ENCODE measurements at places on chromosomes 6 and 20.

DNA sequence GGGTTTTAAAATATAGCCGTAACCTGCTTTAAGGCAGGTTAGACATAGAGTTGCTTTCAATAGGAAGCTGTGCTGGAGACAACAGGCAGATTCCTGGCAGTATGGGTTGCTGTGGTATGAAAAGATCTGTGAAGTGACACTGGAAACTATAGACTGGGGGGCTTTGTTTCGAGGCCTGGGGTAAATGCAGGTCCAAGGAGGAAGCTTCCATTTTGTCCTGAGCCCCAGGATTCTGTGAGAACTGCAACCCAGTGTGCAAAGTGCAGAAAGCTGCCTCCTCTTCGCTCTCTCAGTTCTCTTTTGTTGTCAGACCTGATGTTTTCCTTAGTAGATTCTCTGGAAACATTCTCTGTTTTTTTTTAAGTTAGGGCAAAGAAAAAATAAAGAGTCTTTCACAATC lies 86.9 kb downstream of the LYRM4 start:
- DNase-seq = peak; percentile 17

DNA sequence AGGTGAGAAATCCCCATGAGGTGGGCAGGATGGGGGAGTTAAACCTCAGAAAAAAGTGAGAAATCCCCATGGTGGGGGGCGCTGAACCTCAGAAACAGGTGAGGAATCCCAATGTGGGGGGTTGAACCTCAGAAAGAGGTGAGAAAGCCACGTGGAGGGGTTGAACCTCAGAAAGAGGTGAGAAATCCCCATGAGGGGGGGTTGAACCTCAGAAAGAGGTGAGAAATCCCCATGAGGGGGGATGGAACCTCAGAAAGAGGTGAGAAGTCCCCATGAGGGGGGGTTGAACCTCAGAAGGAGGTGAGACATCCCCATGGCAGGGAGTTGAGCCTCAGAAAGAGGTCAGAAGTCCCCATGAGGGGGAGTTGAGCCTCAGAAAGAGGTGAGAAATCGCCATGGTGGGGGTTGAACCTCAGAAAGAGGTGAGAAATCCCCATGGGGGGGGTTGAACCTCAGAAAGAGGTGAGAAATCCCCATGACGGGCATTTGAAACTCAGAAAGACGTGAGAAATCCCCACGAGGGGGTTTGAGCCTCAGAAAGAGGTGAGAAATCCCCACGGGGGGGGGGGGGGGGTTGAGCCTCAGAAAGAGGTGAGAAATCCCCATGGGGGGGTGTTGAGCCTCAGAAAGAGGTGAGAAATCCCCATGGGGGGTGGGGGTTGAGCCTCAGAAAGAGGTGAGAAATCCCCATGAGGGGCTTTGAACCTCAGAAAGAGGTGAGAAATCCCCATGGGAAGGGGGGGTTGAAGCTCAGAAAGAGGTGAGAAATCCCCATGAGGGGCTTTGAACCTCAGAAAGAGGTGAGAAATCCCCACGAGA lies 14.3 kb upstream of the GOPC start:
- DNase-seq = no peak

- no peak for DNase-seq
Observed at GRCh38 chr20:1600736-1601135, 19.1 kb downstream of the SIRPB1 start.

DNA sequence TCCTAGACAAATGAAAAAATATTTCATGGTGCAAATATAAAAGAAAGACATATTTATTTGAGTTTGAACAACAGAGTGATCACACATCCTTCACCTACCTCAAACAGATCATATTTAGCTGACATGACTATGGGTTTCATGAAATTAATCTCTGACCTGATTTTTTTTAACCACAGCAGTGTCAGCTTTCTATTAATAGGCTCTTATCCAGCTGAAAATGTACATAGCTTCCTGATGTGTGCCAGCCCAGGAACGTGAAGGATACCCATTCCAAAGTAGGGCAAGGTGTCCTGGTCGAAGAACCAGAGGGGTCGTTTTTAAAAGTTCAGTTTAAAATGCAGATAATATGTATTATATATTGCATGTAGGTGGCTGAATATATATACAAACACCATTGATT lies 19.8 kb downstream of the TRDN start:
- DNase-seq = no peak

DNA sequence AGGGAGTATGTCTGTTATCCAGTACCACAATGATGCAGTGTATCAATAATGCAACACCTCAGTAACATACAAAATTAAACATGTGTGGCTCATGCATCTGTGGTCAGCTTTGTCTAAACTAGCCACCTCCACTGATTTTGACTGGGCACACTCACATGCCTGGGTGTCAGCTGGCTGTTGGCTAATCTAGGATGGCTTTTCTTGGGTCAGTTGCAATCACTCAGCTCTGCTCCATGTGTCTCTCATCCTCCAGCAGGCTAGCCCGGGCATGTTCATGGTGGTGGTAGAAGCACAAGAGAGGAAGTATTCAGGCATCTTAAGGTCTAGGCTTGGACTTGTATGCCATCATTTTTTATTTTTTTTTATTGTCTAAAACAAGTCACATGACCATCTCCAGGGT lies 59.3 kb upstream of the JAG1 start:
- DNase-seq = no peak

- DNase-seq = no peak
Observed at GRCh38 chr6:57822896-57823358, 505.5 kb downstream of the PRIM2 start.

DNA sequence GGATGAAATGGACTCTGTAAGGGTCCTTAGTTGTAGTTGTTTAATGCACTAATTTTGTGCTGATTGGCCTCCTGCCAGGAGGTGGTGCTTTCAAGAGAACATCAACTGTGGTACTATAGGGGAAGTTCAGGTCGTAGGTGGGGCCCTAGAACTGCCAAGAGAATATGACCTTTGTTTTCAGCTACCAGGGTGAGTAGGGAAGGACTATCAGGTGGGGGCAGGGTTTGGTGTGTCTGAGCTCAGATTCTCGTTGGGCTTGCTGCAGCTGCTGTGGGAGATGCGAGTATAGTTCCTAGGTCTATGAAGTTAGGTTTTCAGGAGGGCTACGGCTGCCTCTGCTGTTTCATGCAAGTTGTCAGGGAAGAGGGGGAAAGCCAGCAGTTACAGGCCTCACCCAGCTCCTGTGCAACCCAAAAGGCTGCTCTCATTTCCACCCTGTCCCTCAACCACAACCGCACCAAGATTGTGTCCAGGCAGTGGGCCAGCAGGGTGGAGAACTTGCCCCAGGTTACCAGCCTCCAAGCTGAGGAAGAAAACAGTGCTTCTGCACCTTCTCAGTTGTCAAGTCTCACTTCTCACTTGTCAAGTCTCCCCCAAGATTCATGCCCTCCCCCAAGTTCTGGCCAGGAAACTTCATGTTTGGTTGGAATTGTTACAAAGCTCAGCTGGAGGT lies 626.5 kb upstream of the MAP3K7 start:
- DNase-seq = no peak

GRCh38 chr6:84771756-84772356 lies 7.5 kb upstream of the TBX18 start:
- no peak for DNase-seq

- no peak for DNase-seq
Observed at GRCh38 chr20:50521221-50522052, 11.3 kb downstream of the PTPN1 start.

GRCh38 chr20:38109591-38110524 lies 55.2 kb downstream of the TGM2 start:
- no peak for DNase-seq

GRCh38 chr6:91708534-91708933 lies 1121.7 kb upstream of the MAP3K7 start:
- DNase-seq = no peak

- DNase-seq = peak; percentile 63
Observed at GRCh38 chr6:108559884-108560462, 744 bp upstream of the FOXO3 start.

- DNase-seq = no peak
Observed at GRCh38 chr6:53027131-53027718, 32.1 kb upstream of the GSTA4 start.

- DNase-seq = no peak
Observed at GRCh38 chr6:12733876-12734275, 17.3 kb downstream of the PHACTR1 start.

GRCh38 chr20:11083841-11084240 lies 410.0 kb upstream of the JAG1 start:
- no peak for DNase-seq

DNA sequence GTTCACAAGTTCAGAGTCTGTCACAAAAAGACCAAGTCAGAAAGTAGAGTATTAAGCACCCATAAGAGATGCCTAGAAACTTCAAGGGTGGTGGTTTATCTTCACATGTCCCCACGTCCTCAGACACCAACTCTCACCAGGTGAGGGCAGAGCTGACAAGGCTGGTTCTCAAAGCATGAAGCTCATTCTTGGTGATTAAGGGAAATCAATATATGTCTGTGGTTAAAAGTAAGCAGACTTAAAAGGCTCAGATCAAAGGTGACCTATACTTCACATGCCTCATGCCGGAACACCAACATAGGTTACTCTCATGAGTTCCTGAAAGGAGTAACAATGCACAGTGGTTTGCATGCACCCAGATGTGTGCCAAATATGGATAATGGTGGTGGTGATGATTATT lies 27.0 kb downstream of the IL17A start:
- no peak for DNase-seq

GRCh38 chr6:156762547-156762946 lies 14.6 kb upstream of the ARID1B start:
- no peak for DNase-seq

- no peak for DNase-seq
Observed at GRCh38 chr20:43917380-43917779, 2.7 kb downstream of the TOX2 start.

DNA sequence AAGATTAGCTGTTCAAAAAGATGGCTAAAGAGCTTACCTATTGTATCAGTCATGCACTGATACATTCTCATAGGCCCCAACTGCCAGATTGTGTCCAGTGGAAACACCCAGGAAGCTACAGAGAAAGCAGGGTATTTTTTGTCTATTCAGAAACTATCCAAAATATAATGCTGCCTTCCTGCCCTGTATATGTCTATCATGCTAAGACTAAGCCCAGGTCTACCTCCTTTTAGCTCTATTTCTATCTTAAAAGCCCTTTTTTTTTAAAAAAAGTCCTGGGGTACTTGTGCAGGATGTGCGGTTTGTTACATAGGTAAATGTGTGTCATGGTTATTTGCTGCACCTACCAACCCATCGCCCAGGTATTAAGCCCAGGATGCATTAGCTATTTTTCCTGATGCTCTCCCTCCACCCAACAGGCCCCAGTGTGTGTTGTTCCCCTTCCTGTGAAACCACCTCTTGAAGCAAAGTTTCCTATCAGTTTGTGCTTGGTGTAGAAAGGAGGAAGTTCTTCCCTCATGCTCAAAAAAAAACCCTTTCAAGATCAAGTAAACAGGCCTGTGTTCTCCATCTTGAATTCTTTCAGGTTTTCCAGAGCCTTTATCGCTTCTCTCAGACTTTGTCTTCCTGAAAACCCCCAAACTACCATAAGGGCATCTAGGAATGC lies 514 bp downstream of the DEFB129 start:
- DNase-seq = peak; percentile 47

DNA sequence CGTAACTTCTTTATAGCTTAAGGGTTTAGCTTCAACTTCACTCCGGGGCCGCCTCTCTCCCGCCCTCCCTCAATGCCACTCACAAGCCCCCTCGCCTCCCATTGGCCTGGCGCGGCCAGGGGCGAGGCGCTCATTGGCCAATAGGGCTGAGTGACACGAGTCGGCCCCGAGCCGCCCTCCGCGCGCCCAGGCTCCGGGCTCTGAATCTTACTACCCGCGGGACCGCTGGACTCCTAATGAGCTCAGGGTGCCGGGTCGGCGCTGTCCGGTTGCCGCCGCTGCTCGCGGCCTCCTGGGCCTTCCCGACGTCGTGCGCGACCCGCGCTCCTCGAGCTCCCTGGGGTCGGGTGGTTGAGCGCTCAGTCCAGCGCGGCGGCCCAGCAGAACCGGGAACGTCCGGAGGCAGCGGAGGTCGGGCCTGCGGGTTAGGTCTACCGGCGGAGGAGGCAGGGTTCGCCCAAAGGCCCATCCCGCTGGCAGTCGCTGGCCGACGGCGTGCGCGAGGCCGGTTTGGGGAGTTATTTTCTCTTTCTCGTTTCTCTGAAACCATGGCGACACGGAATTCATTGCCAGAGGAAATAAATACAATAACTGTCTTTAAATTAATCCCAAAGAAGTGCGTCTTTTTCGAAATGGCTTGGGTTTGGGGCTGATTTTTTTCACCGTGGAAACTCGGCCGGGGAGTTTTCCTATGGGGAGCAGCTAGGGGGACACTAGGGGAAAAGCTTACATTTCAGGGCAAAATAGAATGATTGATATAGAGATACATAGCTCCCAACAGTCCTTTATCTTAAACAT lies at the start of gene SIM1:
Gene SIM1, minus strand, starts transcription at position 19 of the 798 bp plus-strand sequence. CDS start 1,453 bp downstream, outside the sequence.
- peak; percentile 62 for DNase-seq

Data from common myeloid progenitor, CD34-positive (primary cell).